Stimulated activated CD8-positive, alpha-beta memory T cell treated with anti-CD3 and anti-CD28 coated beads, Interleukin-2, amount 100 ng/mL, for 1 hour (primary cell): ENCODE measurements at places on chromosomes 2 and 18.

- DNase-seq: no peak
Measured at GRCh38 chr2:134392442-134393074, 138.7 kb downstream of the MGAT5 start.

DNA sequence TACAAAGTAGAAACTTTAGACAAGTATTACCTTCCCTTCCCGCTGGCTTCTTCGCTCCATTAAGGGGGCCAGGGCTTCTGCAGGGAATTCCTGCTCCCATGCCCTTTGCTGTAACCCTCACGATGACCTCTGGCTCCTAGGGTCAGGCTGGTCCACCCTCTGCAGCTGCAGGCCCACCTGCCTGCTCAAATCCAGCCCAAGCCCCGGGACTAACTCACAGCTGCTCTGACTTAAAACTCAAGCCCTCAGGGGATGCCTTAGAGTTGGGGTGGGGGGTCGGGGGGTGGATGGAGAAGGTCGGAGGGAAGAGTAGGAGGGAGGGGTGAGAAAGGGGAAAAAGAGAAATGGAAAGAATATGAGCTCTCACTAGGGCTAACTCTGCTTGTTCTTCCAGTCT lies 4.9 kb downstream of the IGFBP5 start:
- DNase-seq: no peak

DNA sequence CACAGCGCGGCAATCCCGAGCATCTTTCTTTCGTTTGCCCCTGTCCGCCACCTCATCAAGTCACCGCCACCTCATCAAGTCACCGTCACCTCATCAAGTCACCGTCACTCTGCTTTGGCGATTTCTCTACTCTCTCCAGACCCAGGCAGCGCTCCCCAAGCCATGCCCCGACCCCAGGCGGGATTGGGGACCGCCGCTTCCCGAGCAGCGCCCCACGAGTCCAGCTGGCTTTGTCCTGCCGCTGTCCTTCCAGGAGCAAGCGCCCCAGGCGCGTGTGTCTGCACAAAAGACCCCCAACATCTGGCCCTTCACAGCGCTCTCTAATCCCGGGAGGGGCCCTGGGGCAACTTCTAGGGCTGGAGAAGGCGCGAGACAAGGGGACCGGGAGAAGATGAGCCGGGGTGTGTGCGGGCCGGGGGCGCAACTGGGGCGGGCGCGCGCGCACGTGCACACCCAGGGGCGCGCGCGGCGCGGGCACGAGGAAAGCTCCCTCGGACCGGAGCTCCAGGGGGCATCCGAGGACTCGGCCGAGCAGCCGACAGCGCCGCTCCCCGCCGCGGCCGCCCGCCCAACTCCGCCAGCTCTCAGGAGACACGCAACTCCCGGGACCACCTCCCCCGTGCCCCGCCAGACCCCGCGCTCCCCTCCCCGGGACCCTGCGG lies 633 bp upstream of the RNF152 start:
- DNase-seq: no peak

DNA sequence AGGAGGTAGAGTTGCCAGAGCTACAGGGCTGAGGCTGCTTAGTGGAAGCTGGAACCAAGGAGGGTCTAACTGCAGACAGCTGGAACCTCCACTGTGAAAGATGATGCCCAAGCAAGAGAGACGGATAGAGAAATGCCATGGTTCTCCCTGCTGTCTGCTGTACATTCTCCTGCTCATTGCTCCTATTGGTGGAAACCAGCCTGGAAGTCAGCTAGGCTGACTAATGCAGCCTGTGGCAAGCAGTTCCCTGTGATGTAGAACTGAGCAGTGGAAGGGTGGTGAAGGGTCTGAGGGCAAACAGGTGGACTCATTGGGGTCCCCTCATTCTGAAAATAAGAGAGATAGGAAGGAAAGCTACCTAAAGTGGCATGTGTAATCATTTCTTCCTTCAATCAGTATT lies 563.6 kb downstream of the SLC4A3 start:
- no peak for DNase-seq

DNA sequence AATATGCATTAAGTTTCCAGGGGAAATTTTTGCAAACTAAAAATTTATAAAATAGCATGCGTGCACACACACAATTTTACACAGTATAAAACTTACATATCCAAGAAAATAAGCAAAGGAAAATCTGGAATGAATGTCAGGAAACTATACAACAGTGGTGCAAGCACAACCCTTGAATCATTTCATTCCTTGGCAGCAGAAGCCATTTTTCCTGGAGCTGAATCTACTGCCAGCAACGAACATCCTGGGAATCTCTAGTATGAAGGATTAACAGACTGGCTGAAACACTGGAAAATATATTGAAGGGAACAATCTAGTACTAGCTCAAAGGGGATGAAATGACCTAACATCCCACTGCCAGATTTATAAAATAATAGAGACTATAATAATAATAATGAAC lies 235.3 kb downstream of the DYM start:
- no peak for DNase-seq
